Retinal pigment epithelial cell (primary cell): ENCODE measurements at places on chromosomes 12 and 14.

DNA sequence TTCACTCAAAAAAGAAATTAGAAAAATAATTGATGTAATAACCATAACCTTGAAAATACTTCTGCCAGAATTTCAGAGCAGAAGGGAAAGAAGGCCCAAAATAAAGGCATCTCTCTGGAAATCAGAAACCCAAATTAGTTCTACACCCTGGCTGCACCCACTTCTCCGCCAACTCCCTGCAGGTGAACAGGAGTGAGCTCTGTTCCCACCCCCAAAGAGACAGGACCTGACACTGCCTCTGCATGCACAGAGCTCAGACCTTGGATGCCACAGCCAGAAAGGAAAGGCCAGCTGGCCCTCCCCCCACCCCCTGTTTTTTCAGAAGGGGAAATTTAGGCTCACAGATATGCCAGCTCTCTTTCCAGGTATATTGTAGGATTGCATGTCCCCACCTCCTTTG, 228.2 kb downstream of the BCL11B start:
- DNase-seq = no peak

- DNase-seq = no peak
These were observed 72.2 kb downstream of the BORCS5 start for GRCh38 chr12:12428961-12429657.

GRCh38 chr14:39102265-39102968, 618 bp downstream of the SEC23A start:
- DNase-seq = no peak

DNA sequence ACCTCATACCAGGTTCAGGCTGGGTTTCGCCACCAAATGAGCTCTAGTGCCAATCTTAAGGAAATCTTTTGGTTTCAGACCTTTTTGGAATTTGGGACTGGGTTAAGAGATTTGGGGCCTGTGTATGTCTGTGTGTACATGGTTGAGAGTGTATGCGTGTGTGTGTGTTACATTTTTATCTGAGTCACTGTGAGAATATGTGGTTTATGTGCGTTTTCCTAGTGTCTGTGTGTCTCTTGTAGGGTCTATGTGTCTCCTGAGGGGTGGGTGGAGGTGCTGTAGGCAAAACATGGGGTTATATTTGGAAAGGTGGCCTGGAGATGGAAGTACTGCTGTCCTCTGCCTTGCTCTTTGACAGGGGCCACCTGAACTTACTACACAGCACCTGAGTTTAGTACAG, 17.9 kb downstream of the C12orf43 start:
- DNase-seq = no peak

DNA sequence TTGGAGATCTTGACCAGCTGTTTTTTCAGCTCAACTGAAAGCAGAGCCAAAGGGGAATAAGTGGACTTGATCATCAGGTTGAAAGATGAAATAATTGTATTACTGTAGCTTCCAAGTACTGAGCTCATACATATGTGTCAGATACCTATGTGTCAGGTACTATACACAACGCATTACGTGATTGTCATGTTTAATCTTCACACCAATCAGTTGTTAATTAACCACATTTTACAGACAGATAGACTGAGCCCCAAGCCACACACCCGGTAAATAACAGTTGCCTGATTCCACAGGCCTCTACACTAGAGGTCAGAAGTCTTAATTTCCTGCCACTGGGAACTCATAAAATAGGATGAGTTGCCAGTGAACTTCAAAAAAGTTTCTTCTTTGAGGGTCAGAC, 128.5 kb downstream of the GPR135 start:
- no peak for DNase-seq
